ENCODE measurements at places on chromosomes 5 and 9.

DNA sequence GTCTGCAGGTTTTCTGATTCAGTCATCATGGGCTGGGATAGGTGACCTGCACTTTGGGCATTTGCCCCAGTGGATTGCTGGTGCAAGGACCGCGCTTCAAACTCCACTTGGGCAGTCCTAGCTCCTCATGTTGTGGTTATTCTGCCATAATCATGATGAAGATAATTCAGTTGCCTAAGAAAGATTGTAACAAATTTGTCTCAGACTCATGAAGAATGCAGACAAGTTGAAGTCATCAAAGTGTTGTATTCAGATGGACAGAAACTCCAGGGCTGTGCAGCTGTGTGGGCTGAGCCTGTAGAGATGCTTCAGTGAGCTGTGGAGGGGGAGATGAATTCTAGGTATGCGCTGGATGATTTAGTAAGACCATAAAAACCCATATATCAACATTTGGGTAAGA lies 38.5 kb downstream of the TARS1 start:
- DNase-seq: no peak

DNA sequence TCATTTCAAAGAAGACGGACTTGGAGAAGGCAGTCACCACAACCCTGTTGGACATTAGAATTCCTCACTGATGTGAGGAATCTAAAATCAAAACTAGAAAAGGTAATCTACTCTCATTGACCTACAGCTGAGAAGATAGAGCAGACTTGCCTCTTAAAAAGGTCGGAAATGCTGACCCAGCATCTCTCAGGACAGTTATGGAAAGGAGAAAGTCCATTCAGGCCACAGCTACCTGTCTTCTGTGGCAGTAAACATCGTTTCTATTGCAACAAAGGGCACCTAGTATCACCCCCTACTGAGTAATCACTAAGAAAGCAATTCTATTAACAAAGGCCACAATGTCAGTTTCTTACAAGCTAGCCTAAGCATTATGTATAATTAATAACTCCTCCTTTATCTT lies 601.7 kb downstream of the PRELID2 start:
- DNase-seq: no peak

DNA sequence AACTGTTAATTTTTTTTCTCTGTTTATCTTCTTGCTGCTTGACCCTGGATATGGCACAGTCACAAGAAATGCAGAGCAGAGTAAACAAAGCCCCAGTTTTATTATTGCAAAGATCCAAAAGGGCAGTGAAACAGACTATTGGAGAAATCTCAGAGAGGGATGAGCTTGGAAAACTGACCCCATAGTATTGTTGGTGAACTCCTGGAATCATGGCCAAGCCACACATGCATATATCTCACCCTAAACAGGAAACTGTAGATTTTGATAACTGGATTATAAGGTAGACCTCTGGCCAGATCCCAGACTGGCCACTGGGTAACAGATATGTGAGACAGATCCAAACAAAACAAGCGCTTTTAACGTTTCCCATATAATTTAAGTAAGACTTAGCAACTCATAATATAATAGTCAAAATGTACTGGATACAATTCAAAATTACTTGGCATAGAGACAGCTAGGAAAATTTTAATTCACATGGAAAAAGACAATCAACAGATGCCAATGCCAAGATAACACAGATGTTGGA lies 263.5 kb upstream of the SEMA6A start:
- no peak for DNase-seq

DNA sequence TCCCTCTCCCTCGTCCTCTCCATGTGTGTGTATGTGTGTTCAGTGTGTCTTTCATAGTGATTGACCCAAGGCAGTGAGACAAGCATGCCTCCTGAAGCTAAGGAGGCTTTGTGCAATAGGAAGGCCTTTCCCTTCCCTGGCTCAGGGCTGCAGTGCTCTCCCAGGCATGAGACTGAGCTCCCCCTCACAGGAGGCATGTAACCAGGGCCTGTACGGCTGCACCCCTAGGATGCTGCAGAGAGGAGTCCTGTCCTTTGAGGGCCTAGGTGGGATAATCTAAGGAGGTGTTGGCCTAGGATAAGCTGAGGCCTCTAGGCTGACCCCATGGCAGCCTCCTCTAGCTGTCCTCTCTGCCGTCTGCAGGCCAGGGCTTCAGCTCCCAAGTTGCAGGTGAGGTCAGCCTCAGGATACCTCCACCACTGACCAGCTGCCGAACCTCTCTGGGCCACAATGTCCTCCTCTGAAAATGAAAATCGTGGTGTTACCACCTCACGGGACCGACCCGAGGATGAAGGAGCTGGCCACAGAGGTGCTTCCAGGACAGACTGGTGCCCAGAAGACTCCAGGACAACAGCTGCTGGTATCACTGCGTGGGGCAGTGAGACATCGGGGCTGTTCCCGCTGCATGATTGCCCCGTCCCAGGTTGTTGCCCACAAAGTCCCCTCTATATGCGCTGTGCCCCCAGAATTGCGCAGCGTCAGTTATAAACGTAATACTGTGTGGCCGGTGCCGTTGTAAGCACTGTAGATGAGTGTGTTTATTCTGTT lies 129.6 kb downstream of the BARX1 start:
- no peak for DNase-seq

DNA sequence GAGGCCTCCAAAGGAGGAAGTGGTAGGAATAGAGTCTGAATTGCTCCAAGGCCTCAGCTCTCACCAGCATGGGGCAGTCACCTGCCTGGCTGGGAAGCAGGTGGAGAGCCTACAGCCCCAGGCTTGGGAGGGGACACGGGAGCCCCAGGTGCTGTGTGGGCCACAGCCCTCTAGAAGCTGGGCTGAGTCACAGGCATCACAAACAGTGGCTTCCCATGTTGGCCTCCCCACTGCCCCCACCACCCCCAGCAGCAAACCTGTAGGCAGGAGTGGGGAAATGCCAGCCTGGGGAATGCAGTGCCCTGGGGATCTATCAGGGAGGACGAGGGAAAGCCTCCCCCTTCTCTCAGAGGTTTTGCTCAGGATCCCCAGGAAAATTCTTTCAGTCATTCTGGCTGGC lies 309.6 kb downstream of the SLIT3 start:
- DNase-seq: no peak
